ENCODE measurements at places on chromosomes 3 and 15.

DNA sequence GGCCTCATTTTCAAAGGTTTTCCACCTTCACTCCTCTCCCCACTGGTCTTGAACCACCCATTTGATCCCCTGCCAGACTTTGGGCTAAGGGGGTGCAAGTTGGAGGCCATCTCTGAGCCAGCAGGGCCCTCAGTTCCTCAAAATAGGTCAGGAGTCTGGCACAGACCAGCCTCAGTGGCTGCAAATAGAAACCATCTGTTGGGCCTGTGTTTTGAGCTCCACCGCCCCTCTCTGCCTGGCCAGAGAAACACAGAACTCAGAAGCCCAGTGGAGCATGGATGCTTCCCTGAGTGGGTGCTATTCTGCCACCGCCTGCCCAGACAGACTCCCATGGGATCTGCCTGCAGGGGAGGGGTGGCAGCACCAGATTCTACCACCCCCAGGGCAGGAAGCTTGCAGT lies 56.3 kb downstream of the CORO2B start:
- DNase-seq = no peak

DNA sequence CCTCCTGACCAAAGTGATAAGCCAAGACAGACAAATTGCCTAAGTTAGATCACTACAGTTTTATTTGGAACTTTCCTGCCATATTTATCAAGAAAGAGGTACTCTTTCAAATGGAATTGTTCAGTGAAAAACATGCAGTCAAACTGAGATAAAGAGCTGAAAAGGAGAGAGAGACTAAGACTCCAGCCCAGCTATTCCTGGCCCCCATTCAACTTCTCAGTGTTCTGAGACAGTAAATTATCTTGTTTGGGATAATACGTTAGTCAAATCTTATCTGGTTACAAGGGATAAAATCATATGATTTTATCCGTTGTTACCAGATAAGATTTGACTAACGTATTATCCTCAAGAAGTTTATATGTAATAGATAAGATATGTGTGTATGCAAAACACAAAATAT lies 67.6 kb upstream of the CMC1 start:
- DNase-seq = no peak

DNA sequence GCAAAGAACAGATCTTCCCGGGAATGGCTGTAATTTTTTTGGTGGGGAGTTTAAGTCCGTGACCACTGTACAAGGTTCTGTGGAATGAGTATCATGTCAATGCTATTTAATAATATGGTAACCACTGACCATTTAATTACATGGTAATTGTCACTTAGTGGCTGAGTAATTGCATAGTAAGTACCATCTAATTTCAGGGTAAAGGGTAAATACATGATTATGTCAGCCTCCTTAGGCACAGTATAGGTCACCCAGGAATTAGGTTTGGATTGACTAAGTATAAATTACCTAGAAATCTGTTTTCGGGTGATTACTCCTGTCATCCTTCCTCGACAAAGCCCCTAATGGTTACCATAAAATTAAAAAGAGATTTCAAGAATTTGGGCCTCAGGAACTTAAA lies 120.1 kb upstream of the AGBL1 start:
- DNase-seq = no peak

GRCh38 chr3:73296859-73297258 lies 235.4 kb downstream of the EBLN2 start:
- no peak for DNase-seq

- DNase-seq = no peak
Measured at GRCh38 chr15:61830536-61831330, 229.5 kb downstream of the VPS13C start.

GRCh38 chr15:51588966-51589365 lies 33.6 kb downstream of the DMXL2 start:
- no peak for DNase-seq

- peak; percentile 59 for DNase-seq
Measured at GRCh38 chr15:58065445-58066041, at the start of gene ALDH1A2. ALDH1A2 (minus strand) TSS chr15:58065711; CDS start chr15:58065650, 61 bp downstream.

Measured in NCI-H82 (cell line).